Activated CD8-positive, alpha-beta T cell treated with anti-CD3 and anti-CD28 coated beads for 36 hours (primary cell): ENCODE measurements at places on chromosomes 7 and 10.

DNA sequence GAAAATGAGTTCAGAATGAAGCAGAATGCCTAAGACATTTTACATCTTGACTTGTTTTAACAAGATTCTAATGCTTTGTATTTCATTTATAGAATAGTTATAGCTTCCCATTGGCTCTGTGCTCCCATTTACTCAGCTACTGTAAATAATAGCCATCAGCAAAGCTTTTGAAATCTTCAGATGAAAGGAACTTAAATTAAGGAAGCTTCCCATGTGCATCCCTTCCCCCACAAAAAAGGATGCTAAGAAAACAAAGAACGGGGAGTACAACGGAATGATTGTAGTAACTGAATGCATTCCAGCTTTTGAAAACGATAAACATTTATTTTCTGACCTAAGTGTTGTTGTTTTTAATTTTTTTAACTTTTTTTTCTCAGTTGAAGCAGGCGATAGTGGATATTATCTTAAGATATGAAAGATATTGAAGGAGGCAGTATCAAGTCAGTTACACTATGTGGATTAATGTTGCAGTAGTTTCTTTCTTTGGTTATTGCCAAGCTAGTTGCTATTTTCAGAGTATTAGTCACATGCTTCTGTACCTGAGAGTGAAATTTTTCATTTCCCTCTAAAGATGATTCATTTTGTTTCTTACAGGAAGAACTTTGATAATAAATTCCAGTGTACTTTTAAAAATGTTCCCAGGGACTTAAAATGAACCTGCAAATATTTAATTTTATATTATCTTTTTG lies 129.2 kb downstream of the KCND2 start:
- no peak for DNase-seq

- DNase-seq = no peak
Measured at GRCh38 chr7:19106241-19107080, 11.0 kb downstream of the TWIST1 start.

- DNase-seq = peak; percentile 58
Measured at GRCh38 chr7:43076189-43076605, 36.2 kb upstream of the HECW1 start.

GRCh38 chr10:44416021-44416771 lies 31.3 kb upstream of the CXCL12 start:
- no peak for DNase-seq
